ENCODE measurements at places on chromosomes 12 and 14.

DNA sequence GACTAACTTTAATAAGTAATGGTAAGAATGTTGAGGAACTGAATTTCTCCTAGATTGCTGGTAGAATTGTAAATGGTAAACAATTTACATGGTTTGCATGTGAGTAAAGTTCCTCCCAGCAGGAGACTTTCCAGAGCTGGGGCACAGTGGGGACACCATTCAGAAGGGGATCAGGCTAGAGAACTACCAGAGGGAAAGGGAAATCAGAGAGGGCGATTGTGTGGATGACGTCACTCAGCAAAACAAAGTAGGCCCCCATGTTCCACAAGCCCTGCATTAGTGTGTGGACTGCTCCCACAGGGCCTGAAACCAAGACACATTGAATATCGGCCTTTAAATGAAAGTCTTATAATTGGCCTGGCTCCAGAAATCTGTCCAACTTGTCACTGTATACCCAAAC, 9.5 kb downstream of the RNASE11 start:
- DNase-seq, result no peak

GRCh38 chr14:54784657-54785056, 118.0 kb downstream of the GCH1 start:
- DNase-seq, result no peak

DNA sequence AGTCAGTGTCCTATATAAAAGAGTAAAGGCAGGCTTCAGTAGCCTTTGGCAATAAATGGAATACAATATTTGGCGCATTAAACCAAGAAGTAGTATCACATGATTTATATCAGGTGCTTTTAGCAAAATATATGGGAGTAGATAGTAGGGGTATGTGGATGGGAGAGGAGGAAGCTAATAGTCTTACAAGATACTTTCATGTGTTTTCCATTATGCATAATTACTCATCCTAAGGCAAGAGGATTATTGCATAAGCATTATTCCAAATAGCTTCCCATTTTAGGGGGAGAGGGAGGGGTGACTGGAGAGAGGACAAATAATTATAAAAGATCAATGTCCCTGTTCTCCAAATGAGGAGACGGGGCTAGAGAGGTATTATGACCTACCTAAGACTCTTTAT, 104.3 kb downstream of the DUSP6 start:
- no peak for DNase-seq

- DNase-seq, result no peak
Observed at GRCh38 chr14:20350860-20351259, 7.4 kb downstream of the PARP2 start.

DNA sequence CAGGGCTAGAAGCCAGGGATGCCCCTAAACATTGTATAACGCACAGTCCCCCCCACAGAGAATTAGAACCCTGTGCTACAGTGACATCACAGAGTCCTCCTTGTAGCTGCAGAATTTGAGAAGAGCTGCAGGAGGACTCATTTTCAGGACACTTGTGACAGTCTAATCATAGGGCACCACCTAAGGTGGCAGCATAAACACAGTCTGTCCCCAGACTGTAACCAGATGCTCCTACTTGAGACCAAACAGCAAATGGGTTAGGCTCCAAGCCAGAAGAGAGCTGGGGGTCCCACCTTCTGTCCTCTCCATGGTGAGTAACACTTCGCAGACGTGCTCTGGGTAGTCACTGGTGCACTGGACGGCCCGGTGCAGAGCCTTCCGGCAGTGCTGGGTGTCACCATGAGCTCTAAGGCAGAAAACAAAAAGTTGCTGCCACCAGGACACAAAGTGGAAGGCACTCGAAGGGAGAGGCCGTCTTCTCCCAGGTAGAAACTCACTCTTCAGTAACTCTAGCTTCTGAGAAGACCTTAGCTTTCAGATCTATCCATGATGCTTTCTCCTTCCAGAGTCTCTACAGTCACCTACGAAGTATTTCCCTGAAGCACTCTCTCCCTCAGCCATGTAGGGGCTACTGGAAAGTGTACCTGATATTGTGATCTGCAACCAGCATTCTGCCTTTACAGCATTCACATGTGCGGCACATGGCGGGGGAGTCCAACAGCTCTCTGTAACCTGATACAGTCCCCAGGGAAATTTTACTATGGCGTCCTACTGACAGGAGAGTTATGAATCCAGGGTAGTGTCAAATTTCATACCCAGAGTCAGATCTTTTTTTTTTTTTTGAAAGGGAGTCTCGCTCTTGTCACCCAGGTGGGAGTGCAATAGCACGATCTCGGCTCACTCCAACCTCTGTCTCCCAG, 17.1 kb downstream of the FICD start:
- DNase-seq, result no peak

GRCh38 chr14:32726516-32726915, 212.2 kb upstream of the NPAS3 start:
- no peak for DNase-seq

DNA sequence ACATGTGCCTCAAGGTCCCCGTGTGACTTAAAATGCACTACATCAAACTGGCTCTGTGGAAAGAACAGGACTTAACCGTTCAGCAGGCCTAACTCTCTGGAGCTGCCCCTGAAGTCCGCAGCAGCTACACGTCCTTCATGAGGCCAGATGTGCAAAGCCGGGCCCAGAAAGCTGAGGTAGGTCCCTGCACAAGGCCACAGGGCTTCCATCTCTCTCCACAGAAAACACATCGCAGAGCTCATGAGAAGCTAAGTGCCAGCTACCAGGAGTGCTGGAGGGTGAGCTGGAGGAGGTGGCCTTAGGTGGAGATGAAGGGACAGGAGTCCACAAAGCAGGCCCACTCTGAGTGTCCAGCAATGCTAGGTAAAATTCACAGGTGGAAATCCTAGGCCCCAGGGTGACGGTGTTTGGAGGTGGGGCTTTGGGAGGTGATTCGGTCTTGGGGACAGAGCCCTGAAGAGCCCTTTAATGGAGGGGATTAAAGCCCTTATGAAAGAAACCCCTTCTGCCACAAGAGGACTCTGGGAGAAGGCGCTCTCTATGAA, 52.4 kb downstream of the VCPKMT start:
- DNase-seq, result no peak

- DNase-seq, result no peak
Observed at GRCh38 chr12:53676656-53677015, 753 bp upstream of the ATP5MC2 start.

- DNase-seq, result no peak
Observed at GRCh38 chr14:54337314-54337713, 59.5 kb upstream of the CDKN3 start.

DNA sequence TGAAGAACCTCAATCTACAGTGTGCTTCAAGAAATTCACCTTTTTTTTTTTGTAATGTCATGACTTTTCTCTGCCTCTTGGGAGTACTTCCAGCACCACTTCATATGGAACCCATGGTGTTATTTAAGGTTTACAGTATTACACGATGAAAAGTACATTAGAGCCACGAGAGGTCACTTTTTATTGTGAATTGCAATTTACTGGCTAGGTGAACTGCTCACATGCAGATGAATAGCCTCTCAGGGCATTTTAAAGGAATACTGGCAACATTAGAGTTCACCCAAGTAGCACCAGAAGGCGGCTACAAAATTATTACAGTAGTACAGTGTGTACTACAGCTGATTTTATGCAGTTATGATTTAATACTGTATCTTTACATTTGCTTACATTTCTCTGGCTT, 99.1 kb upstream of the PPP4R3A start:
- DNase-seq, result no peak

DNA sequence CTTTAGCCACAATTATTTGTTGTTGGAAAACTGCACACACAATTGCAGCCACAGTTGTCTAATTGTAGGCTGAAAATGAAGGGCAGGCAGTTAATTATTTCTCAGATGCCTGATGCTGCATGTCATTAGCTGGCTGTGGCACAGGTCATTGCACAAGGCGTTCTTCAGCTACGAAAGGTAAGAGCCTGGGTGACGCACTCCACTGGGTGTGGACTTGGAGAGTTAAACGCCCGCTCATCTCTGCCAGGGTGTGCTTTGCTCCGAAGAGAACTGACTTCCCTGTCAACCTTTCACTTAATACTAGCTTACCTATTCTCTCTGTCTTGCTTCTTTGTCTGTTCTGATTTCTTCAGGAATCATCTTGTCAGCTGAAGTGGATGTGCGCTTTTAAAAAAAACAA, 91.4 kb upstream of the CPM start:
- DNase-seq, result no peak

GRCh38 chr12:93176165-93176564, 201.6 kb upstream of the NUDT4 start:
- DNase-seq, result no peak

DNA sequence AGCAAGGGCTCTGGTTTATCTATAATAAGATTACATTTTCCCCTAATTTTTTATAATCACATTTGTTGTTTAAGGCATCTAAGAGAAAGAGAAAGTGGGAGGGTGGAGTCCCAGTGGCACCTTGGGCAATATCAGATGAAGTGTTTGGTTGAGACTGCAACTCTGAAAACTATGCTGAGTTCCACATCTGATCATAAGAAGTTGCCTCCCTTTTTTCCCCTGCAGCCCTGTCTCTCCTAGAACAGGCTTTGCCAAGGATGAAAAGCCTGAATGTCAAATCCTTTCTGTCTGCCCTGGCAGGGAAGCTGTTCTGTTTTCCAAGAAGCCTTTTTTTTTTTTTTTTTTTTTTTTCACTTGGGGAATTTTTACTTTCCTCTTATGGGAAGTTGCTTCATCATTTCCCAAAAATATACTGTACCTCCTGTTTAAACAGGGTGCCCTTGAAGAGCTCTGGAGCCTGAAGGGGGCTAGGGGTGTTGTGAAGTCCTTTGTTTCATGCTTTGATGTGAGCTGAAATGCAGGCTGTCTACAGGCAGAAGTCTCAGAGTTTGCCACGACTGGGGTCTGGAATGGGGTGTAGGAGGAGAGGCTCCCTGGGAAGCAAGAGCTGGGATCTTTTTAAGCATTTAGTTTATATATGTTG, 71.3 kb downstream of the SUSD6 start:
- DNase-seq, result no peak

GRCh38 chr12:10301103-10301502, 6.6 kb upstream of the KLRD1 start:
- no peak for DNase-seq

DNA sequence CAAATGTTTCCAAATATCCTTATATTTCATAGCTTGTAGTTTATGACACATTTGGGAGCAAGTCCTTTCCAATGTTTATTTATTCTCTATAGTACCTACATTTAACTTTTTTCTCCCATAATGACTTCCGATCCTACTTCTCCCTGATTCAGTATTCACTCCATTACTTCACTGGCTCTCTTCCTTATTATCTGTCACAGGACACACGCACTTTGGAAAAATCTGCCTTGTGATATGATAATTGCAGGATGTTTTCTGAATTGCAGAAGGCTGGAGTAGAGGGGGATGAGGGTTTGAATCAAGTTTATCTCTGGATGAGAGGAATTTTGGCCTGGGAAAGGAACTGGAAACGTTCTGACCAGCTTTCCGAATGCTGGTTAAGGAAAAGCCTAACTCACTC, 75.0 kb downstream of the HMGA2 start:
- DNase-seq, result no peak

DNA sequence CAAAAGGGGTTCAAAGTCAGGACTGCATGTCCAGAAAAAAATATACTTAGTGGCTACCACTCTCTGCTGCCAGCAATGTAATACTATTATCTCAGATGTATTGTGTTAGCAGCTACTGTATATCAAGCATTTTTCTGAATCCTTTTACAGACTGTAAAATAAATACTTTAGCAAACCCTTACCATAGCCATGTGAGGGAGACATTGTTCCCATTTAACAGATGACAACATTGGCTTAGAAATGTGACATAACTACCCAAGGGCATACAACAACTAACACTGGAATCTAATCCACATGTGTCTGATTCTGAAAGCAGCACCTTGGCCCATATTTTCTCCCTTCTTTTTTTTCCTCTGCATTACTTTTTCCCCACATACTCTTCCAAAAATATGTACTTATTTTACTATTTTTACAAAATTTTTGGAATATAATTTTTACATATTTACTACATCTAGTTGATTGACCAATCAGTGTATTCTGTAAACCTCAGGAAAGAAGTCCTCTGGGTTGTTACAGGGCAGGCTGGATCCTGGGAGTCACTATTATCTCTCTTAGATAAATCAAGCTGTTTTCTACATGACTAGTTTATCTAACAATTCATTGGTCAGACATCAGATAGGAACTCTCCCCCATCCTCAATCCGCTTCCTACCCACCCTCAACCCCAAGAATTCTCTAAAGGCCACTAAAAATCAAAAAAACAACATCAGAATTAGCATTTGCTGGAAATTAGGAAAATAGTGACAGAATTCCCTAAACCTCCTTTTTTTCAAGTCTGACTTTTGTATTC, 154.1 kb downstream of the BTG1 start:
- DNase-seq, result no peak

Measured in activated CD4-positive, alpha-beta T cell treated with anti-CD3 and anti-CD28 coated beads for 1 hour (primary cell).